ENCODE measurements at places on chromosomes 6 and 20. TPM values are rescaled to one million over a fixed set of nuclear protein-coding genes. Genes with fewer than 3 reads are reported as not detected.

SPAG4 gene
- total RNA-seq = 7.4 TPM

AVP gene
- not detected for total RNA-seq

ASIP gene
- total RNA-seq = not detected

EPB41L1 gene
- 55.5 TPM for total RNA-seq

Data from omental fat pad (tissue), 4 donors.